ENCODE measurements at places on chromosomes 11 and 22. TPM values are rescaled to one million over a fixed set of nuclear protein-coding genes. Genes with fewer than 3 reads are reported as not detected.

- no peak for DNase-seq
Measured at GRCh38 chr11:62603072-62603408, 1.4 kb upstream of the MTA2 start.

CAVIN3 gene
- 166 TPM for total RNA-seq

DNA sequence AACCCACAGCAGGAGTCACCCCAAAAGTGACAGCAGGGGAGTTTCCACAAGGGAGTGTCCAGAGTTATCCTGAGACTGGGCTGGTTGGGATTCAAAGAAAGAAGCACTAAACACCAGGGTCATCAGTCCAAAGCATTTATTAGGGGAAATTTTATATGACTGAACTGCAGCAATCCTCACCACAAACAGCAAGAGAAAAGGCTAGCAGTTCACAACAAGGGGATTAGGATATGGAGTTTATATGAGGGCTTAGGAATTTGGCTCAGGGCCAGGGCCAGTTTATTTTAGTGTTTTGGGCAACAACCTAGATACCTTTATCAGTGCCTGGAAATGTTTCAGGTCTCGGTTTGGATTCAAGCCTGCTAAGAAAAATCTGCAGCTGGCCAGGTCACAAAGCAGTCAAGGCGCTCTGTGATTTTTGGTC is 4.6 kb upstream of the TMEM126A start:
- peak; percentile 38 for DNase-seq

GRCh38 chr22:49685686-49686085 is 142.0 kb downstream of the BRD1 start:
- DNase-seq: no peak

- peak; percentile 33 for DNase-seq
Measured at GRCh38 chr11:44799012-44799411, 72.2 kb downstream of the TSPAN18 start.

ACTN3 gene
- total RNA-seq: not detected

LIF gene
- total RNA-seq: not detected

- DNase-seq: peak; percentile 19
Measured at GRCh38 chr22:22925805-22926369, 38.3 kb downstream of the IGLL5 start.

TBX10 gene
- total RNA-seq: not detected

- peak; percentile 20 for DNase-seq
Measured at GRCh38 chr11:10893714-10894151, 35.9 kb upstream of the ZBED5 start.

- DNase-seq: no peak
Measured at GRCh38 chr22:45631140-45631840, 40.3 kb upstream of the ATXN10 start.

- no peak for DNase-seq
Measured at GRCh38 chr11:95500466-95500865, 269.5 kb upstream of the SESN3 start.

CARD10 gene
- total RNA-seq: 5.5 TPM

- DNase-seq: peak; percentile 9
Measured at GRCh38 chr22:19875061-19875530, 20.4 kb upstream of the GNB1L start.

DNA sequence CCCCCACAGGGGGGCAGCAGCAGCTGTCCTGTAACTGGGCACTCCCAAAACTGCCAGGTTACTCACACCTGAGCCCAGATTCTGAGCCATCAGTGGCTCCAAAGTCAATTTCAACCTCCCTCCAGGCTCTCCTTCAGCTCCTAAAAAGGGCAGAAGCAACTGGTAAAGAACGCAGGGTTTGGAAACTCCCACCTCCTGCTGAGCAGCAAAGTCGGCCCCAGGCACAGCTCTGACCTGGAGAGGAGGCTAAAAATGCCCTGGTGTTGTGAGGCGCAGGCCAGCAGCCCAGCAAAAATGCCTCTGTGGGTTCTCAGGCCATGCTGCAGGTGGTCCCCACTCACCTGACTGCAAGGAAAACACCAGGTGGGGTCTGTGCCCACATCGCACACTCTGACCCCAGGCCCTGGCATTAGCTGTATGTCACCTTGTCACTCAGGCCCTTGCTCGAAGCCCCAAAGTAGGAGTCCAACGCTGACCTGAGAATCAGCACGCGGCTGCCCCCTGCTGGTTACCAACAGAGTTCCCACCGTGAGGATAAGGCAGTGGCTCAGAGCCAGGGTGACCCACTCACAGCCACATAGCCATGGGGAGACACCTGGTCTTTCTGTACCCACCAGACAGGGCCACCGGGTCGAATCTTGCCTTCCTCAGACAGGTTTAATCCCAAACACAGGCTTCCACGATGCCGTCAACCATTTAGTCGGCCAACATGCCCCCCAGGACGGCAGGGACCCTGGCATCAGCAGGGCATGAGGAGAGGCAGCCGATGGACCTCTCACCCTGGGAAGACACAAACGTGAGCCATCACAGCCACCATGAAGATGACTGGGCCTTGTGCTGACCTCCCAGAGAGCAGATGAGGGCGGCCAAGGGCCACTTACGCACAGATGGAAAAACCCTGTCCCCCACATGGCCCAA is 11.1 kb downstream of the POLR3H start:
- peak; percentile 88 for DNase-seq

OR10A2 gene
- not detected for total RNA-seq

DNA sequence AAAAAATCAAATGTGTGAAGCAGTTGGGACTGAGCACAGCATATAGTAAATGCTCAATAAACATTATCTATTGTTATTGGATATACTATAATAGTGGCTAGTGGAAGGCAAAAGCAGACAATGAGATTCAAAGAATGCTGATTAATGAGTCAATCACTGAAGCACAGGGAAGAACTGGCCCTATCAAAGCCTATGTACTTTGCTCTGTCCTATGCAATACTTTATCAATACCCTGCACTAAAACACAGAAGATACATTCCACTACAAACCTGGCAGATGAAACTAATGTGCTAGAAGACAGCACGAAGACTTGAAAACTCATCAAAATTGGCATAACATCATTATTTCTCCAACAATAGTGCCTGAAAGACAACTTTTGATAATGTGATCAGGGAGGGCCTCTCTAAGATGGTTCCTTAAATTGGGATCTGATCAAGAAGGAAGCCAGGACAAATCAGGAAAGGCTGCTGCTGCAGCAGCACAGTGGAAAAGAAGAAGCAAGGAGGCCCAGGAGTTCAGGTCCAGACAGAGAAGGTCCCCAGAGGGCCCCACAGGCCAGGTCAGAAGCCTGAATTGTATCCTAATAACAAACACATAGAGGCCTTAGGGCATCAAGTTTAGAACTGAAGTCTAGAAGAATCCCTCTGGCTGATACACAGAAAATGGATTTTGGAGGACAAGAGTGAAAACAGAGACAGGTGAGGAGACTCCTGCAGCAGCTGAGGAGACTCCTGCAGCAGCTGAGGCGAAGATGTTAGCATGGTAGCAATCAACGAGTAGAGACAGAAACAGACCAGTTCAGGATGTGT is 18.6 kb downstream of the PI4KA start:
- no peak for DNase-seq

DNA sequence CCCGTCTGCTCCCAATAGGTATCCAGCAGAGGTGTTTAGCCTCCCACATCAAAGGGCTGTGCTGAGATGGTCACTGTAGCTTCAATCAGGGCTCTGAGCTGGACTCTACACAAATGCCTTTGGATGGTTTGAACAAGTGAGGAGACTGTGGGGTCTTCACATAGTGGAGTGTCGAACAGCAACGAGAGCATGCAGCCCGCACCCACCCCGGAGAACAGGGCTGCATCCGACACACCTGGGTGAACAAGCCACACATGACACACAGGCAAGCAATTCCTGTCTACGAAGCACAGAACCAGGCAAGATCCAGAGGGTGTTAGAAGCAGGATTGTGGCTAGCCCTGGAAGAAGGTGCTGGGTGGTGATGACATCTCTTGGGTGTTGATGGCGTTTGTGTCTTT is 58.0 kb upstream of the FGF3 start:
- no peak for DNase-seq

- DNase-seq: no peak
Measured at GRCh38 chr11:123545726-123546270, 108.6 kb downstream of the SCN3B start.

PITPNM1 gene
- total RNA-seq: 42.4 TPM

Measured in stomach (tissue), 19 donors.